ENCODE measurements at places on chromosomes 12 and 14.

- DNase-seq: no peak
These were observed 133.5 kb upstream of the PARP11 start for GRCh38 chr12:4006743-4007142.

DNA sequence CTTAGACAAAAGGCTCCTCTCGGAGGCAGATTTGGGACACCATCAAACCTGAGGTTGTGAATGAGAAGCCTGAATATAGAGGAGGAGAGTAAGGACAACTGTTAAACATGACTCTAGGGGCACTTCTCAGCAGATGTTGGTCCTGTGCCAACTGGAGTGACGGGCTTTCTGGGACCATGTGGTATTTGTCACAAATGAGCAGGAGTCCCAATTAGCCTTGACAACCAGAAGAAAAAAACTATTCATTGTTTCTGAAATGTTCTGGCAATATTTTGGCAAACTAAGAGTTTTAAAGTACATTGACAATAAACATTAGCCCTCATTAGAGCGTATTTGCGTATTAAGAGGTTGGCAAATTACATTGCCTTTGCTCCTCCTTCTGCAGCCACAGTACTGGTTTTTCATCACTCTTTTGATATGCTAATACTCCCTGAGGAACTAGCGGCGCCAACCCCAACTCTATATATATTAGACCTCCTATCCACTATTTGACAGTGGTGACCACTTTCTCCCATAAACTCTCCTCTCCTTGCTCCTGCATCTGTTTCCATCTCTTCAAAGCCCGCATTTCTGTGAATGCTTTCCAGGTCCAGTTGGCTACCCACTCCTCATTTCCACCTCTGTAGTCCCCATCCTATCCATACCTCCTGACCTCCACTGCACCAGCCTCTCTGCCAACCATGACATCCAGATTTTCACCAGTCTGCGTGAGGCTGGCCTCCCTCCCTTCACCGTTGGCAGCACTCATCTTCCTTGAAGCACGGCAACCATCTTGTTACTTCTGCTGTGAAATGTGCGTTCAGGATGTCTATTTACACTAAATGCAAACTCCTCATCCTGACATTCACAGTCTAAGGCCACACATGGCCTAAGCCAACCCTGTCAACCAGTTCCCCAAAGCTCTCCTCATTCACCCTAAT is 100.7 kb downstream of the ZFC3H1 start:
- DNase-seq: no peak

- no peak for DNase-seq
These were observed 59.4 kb downstream of the SDR9C7 start for GRCh38 chr12:56874821-56875220.

- no peak for DNase-seq
These were observed 42.5 kb downstream of the DUSP6 start for GRCh38 chr12:89309815-89310214.

DNA sequence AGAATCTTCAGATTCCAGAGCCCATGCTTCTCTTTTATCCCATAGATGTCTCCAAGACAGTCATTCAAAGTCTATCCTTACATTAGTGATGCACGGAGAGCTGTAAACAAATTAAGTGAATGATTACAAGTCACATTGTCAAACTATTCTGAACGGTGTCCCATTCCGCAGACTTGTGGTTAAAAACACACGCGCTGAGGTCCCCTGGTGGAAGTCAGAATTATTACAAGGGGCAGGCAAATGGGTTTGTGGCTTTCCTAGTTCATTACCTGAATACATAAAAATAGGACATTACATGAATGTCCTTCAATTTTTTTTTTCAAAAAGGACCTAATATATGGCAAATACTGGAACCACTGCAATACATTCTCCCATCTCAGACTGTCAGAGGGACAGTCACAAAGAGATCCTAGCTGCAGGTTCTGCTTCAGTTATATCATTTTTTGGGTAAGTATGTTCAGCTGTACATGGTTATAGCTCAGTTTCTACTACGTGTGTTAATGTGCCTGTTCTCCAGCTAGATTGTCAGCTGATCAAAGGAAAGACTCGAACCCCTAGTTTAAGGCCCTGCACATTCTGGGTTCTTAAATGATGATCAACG is 53.1 kb upstream of the STON2 start:
- peak; percentile 45 for DNase-seq

DNA sequence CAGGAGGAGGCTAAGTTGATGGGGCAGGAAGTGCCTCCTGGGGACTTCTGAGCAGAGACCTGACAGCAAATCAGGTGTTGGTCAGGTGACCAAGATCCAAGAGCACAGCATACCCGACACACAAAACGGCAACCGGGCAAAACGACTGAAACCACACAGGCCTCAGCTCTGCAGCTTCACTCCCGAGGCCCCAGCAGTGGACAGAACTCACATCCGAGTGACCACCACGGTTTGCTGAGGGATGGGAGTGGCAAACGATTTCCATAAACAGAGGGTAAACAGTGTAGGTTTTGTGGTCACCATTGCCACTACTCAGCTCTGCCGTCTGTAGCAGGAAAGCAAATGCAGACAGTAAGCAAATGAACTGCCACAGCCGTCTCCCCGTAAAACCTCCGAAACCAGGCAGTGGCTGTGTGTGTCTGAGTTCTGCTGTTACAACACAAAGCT is 14.4 kb downstream of the CHFR start:
- no peak for DNase-seq

- DNase-seq: no peak
These were observed 52.0 kb downstream of the NOS1 start for GRCh38 chr12:117309276-117309925.

GRCh38 chr12:77774761-77775160 is 55.9 kb upstream of the NAV3 start:
- no peak for DNase-seq

- peak; percentile 75 for DNase-seq
These were observed 72.8 kb downstream of the IRF2BPL start for GRCh38 chr14:76955575-76956315.

- DNase-seq: no peak
These were observed 219.8 kb upstream of the CDKN3 start for GRCh38 chr14:54177019-54177418.

GRCh38 chr12:96786791-96787190 is 120.3 kb upstream of the NEDD1 start:
- no peak for DNase-seq

DNA sequence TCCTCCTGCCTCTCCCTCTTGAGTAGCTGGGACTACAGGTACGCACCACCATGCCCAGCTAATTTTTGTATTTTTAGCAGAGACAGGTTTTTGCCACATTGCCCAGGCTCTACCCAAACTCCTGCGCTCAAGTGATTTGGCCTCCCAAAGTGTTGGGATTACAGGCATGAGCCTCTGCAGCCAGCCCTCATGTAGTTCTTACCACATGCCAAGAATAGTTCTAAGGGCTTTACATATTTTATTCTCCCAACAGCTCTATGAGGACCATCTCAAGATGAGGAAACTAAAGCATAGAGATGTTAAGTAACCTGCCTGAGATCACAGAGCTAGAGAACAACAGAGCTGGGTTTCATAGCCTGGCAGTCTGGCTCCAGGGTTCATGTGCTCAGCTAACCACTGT is 37.9 kb upstream of the ALDH2 start:
- DNase-seq: no peak

- no peak for DNase-seq
These were observed 27.2 kb downstream of the SLC15A4 start for GRCh38 chr12:128796439-128797118.

GRCh38 chr14:81633496-81633895 is 99.8 kb upstream of the SEL1L start:
- no peak for DNase-seq

DNA sequence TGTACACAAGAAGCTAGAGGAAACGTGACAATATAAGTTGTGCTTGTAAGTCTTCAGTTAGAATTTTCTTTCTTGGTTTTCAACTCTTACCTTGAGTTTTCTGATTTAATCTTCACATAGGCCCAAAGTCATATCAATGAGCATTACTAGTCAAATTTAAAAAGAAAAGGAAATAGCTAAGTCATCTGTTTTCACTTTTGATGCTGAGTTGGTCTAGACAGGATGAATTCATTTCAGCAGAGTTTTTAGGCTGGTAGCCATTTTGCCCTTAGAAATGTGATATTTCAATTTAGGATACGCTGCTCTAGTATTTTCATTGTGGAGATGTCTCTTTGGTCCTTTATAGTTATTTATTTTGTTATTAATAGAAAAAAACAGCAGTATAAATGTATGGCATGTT is 44.6 kb upstream of the KRAS start:
- no peak for DNase-seq

- DNase-seq: no peak
These were observed 175.8 kb upstream of the BCL2L14 start for GRCh38 chr12:11894890-11895289.

DNA sequence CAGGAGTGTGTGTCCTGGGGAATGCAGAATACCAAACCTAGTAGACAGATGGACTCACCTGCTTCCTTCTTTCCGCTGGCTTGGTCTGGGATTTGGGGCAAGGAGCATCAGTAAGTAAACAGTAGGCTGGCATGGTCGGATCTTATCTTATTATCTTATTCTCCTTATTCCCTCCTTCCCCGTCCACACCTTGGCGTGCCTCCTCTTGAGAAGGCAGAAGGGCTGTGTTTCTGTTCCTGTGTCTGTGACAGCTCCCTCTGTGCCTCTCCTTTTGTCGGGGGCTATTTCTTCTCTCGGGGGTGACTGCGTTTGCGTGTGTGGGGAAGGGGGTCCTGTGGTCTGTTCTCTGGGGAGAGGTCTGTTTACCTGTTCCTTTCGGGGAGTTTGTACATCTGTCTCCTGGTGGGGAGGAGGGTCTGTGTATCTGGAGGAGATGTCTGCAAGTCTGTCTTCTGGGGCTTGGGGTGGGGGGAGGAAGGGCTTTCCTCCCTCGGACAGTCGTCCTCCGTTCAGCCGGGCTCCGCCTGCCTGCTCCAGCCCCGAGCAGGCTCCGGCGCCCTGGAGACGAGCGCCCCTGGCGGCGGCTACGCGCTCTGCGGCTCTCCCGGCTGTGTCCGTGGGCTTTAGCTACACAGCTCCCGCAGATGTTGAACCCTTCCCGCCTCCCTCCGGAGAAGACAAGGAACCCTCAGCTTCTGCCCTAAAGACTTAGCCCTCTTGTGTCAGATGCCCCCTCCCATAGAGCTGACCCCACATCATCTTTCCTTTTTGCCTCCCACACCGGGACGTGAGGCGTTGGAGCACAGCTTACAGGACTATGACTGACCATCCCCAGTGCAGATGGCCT is 4.4 kb downstream of the KRT86 start:
- peak; percentile 74 for DNase-seq

GRCh38 chr12:6963791-6964413 is 6.6 kb downstream of the PHB2 start:
- no peak for DNase-seq

DNA sequence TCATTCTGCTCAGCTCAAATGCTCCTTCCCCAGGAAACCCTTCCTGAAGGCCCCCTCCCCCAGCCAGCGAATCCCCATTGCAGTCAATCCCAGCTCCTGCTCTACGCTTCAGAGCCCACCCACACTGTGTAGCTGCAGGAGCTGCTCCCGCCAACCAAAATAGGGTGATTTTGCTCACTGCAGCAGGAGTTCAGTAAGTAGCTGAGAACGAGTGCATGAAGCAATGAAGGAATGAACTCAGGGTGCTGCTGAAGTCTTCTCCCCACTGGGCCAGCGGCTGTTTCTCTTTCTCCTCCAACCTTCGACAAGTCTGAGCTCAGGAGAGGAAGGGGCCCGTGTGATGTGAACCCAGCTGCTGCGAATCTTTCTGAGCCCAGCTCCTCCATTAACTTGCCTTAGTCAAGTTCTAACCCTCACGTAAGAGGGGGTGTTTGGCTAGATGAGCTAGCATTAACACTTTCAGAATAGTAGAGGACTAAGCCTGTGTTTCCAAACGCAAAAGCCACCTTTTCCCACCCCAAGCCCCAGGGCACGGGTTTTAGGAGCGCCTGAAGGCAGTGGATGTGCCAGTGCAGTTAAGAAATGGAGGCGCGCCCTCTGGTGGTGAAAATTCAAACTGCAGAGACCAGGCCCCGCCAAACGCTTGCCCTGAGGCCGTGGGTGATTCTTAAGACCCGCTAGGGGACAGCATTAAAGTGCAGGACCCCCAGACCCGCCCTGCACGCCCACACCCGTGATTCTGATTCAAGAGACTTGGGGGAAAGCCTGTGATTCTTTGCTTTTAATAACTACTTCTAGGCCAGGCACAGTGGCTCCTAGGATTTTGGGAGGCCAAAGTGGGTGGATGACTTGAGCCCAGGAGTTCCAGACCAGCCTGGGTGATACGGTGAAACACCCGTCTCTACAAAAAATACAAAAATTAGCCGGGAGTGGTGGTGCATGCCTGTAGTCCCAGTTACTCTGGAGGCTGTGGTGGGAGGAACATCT is 11.9 kb upstream of the SERPINA4 start:
- DNase-seq: peak; percentile 59

DNA sequence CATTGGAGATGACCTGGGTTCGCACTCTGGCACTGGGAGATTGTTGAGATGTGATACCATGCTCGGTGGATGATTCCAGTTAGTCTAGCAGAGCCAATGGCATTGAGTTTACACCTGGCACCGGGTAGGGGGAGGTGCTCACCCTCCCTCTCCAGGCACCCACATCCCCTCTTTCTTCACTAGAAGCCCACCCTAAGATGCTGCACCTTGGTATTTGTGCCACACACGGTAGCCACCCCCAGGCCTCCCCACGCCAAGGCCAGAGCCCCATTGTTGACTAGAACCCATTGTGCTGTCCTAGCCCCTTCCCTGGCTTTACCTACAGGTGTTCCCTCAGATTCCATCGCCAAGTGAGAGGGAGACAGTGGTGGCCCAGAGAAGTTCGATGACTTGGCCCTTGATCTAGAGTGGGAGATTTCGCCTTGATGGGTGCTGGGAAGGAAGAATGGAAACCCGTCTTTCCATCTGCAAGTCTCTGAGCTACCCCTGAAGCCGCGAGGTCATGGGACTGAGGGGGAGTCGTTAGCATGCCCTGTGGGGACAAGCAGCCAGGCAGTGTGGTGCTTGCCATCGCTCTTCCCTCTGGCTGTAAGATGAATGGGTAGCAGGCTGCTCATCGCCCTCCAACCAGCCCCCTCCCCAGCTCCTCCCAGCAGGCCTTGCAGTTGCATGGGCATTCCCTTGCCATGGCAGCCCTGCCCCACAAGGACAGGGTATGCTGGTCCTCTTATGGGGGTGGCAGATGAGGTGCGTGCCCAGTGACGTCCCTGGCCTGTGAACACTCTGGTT is 8.7 kb downstream of the CCND2 start:
- no peak for DNase-seq

GRCh38 chr14:58635091-58635830 is 2.5 kb upstream of the DACT1 start:
- DNase-seq: no peak

GRCh38 chr12:121520586-121521086 is 60.2 kb downstream of the KDM2B start:
- DNase-seq: no peak

Data from EL (cell line).